ENCODE measurements at places on chromosomes 7 and 10. TPM values are rescaled to one million over a fixed set of nuclear protein-coding genes. Genes with fewer than 3 reads are reported as not detected.

- no peaks in the 10 kb centered on the region for H3K27me3 ChIP-seq
- H3K36me3 ChIP-seq = no peaks in the 10 kb centered on the region
- H3K27ac ChIP-seq = no peak overlapping the region
- no peak overlapping the region for H3K4me3 ChIP-seq
- no peak for DNase-seq
Measured at GRCh38 chr10:22174442-22174841, 43.4 kb downstream of the EBLN1 start.

GRCh38 chr10:127939786-127940330, 33.0 kb downstream of the PTPRE start:
- no peak overlapping the region for H3K27ac ChIP-seq
- no peaks in the 10 kb centered on the region for H3K27me3 ChIP-seq
- H3K4me1 ChIP-seq = no peaks in the 10 kb centered on the region
- no peaks in the 10 kb centered on the region for H3K36me3 ChIP-seq

GRCh38 chr10:118564652-118565051, 30.8 kb downstream of the PRLHR start:
- H3K36me3 ChIP-seq = no peaks in the 10 kb centered on the region
- H3K4me3 ChIP-seq = no peak overlapping the region
- H3K4me1 ChIP-seq = peaks cover 7% of the 10 kb centered on the region
- no peak overlapping the region for H3K27ac ChIP-seq
- DNase-seq = no peak
- H3K27me3 ChIP-seq = no peaks in the 10 kb centered on the region

DNA sequence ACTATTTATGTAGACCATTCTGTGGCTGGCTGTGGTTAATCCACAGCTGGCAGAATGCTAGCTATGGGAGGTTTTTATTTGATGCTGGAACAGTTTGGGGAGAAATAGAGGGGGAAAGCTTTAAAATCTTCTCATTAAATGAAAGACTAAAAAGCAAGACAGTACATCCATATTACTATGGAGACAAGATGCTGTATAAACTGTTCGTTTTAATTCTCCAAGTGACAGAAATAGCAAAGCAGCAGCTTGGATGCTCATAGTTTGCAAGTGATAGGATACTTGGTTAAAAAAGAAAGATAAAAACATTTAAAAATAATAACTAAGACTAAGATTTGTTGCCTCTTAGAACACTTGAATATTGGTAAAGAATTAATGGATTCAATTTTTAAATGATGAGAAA, 304.9 kb upstream of the KAT6B start:
- no peak overlapping the region for H3K4me3 ChIP-seq
- H3K27me3 ChIP-seq = no peaks in the 10 kb centered on the region
- H3K4me1 ChIP-seq = no peaks in the 10 kb centered on the region
- DNase-seq = no peak
- no peaks in the 10 kb centered on the region for H3K36me3 ChIP-seq
- H3K27ac ChIP-seq = no peak overlapping the region

The BAG3 gene
- total RNA-seq = 14.6 TPM
